ENCODE measurements at places on chromosomes 11 and 22.

- no peak for DNase-seq
Observed at GRCh38 chr11:114152785-114153184, 93.3 kb downstream of the ZBTB16 start.

DNA sequence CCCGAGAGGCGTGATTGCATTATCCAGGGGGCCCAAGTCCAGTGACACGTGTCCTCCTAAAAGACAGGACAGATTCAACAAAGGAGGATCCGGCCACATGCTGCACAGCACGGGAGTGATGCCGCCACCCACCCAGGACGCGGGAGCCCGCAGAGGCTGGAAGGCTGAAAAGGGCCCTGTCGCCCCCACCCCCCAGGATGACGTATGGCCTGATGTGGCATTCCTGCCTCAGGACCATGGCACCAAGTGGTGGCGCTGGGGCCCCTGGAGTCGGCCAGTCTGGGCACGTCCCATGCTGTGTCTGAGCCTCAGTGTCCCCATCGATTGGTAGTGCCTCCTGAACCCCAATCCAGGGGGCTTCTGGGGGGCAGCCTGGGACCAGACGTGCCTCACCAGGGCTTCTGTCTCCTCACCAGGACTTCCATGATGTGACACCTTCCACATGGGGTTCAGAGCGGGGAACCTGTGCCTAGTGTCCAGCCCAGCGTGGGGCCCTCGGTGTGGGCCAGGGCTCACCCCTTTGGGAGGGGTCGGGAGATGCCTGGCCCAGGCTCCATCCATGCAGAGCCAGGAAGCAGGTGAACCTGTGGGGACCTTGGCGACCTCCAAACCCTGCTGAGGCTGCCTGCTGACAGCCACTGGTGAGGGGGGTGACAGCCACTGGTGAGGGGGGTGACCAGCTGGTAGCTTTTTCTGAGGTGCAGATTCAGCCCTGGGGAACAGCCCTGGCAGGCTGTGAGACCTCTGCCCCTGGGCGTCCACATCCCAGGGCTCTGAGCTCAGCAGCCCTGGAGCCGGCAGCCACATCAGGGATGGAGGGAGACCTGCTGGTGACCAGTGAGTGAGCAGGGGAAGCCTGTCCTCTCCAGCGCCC is 75.3 kb downstream of the KCNQ1 start:
- DNase-seq: no peak

GRCh38 chr11:118596224-118597146 is 10.9 kb upstream of the PHLDB1 start:
- no peak for DNase-seq

DNA sequence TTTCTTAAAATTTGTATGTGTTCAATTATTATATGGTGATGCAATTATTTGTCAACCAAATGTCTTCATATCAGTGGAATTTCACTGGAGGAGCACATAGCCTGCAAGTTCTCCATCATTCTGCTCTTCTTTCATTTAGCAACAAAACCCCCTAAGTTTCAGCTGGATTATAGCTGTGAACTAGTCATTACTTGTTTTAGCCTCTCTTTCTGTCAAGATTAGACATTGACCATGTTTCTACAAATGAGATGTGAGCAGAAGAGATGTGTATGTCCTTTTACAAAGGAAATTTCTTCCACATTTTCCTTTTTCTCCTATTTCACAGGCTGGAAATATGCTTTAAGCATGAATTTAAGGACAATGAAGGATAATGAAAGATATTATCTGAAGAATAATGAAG is 9.2 kb upstream of the NOX4 start:
- no peak for DNase-seq

DNA sequence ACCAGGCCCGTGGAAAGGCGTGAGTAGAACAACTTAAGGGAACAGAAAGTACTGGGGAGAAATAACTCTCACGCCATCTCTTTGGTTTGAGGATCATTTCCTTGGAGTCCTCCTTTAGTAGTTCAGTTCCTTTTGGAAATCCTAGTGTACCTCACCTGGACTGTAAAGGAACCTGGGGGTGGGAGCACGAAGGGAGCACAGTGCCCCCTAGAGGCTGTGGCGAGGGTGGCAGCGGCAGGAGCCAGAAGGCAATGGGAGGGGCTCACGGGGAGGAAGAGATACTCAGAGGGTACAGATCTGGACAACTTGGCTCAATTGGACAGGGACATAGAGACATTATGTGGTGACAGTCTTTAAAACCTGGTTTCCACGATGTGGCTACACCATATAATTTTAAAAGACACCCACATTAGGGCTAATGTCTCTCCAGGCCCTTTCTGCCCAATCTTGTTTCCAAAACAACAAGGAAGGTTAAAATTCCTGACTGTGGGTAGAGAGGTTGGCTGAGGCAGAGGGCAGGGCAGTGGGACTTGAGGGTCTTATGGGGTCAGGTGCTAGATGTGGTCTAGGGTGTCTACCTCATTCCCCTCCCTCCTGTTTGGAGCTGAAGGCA is 87.0 kb downstream of the CSNK2A3 start:
- DNase-seq: peak; percentile 4

GRCh38 chr22:30885591-30885990 is 83.0 kb downstream of the MORC2 start:
- no peak for DNase-seq

DNA sequence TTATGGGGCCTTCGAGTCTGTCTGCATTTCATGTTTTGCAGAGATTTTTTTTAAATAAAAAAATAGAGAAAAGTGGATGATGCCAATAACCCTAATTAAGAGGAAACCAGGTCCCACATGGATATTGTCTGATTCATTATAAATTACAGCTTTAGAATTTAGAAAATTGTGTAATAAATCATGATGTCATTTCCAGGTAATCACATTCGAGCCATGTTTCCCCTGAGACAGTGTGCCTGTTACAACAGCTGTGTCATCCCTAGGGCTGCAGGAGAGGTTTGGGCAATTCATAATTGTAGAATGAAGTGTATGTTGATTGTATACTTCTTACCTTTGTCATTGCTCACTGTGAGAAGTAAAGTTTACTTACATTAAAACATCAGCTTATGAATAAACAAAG is 38.3 kb downstream of the NCAM1 start:
- DNase-seq: no peak

DNA sequence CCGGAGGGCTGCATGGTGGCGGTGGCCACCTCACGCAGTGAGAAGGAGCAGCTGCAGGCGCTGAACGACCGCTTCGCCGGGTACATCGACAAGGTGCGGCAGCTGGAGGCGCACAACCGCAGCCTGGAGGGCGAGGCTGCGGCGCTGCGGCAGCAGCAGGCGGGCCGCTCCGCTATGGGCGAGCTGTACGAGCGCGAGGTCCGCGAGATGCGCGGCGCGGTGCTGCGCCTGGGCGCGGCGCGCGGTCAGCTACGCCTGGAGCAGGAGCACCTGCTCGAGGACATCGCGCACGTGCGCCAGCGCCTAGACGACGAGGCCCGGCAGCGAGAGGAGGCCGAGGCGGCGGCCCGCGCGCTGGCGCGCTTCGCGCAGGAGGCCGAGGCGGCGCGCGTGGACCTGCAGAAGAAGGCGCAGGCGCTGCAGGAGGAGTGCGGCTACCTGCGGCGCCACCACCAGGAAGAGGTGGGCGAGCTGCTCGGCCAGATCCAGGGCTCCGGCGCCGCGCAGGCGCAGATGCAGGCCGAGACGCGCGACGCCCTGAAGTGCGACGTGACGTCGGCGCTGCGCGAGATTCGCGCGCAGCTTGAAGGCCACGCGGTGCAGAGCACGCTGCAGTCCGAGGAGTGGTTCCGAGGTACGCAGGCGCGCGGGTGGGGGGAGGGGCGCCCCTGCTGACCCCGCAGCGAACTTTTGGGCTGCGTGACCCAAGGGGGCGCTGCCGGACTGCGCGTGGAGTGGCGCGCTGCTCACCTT is 670 bp downstream of the NEFH start:
- peak; percentile 63 for DNase-seq

DNA sequence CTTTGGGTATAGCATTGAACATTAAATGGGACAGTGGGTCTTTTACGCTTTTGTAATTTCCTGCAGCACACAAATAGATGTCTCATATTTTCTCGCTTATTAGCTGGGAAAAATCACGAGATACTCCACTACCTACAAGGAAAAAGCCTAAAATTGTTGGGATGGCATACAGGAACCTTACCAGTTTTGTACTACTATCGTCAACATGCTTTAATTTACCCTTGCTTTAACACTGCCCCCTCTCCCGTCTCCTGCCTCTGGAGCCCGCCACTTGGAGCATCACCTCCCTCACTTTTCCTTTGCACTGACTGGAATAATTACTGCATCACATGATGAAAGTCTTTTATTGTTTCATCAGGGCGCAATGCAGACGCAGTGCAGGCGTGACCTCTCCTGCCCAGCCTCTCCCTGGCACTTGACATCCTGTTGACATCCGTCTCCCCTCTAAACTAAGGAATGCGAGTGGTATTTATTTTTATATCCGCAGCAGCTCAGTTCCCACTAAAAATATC is 1.0 kb upstream of the FNBP4 start:
- DNase-seq: peak; percentile 30

DNA sequence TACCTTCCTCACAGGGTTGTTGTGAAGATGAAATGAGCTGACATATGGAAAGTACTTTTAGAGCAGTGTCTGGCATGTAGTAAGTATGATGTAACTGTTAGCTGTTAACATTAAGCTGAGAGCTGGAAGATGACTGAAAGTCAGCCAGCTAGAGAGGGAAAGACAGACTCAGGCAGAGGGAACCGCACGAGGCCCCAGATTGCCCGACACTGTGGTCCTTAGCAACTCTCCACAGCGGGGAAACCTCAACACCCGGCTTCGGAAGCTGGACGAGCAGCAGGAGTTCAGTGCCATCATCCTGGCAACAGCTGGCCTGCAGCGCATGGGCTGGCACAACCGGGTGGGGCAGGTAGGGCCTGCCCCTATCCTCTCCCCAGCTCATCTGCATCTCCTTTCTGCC is 6.5 kb downstream of the HMBS start:
- no peak for DNase-seq

GRCh38 chr22:19959043-19959586 is 17.5 kb upstream of the TXNRD2 start:
- no peak for DNase-seq

GRCh38 chr22:40721266-40721665 is 42.0 kb downstream of the MCHR1 start:
- no peak for DNase-seq

GRCh38 chr11:123261345-123262106 is 66.5 kb upstream of the CLMP start:
- DNase-seq: peak; percentile 56

- no peak for DNase-seq
Observed at GRCh38 chr11:120199613-120200012, 11.2 kb upstream of the OAF start.

DNA sequence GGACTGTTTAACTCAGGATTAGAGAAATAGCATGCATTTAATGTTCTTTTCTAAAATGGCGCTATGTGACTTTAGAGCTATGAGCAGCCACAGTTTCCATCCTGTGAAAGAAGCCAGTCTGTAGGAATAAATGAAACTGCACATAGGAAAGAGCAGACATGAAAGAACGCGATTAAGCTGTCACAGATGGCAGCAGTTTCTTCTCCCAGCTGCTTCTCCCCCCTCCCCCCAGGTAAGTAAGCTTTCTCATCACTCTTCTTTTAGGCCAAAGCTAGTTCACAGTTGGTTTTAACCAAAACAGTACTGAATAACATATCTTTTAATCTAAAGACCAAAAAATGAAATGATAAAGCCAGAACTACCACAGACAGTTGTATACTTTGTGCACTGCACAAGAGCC is 266.4 kb downstream of the KCNA4 start:
- no peak for DNase-seq

DNA sequence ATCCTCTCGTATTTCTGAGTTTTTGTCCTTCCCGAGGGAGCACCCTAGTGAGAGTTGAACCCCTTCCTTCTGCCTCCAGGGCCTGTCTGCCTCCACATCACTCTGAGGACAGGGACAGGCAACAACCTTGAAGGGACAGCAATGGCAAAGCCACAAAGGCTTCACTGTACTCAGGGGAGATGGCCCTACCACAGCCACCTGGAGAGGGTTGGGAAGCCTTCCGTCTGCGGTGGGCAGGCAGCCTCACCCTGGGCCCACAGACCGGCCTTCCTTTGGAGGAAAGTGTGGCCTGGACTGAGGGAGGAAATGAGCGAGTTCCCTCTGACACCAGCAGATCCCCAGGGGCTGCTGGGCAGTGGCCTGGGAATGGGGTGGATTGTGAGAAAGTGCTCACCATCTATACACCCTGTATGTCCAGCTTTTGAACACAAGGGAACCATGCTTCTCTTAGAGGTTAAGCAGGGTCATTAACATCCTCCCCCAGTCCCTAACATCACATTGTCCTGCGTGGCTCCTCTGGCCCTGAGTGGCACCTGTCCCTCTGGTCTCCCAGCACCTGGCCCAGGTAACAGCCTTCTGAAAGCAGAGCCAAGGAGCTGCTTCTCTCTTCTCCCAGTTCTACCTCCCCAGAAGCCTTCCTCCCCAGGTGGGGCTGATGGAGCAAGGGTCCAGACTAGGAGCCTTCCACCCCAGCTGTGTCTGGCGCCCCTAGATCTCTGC is 6.8 kb downstream of the SLC35C1 start:
- DNase-seq: no peak

GRCh38 chr11:130528298-130529261 is 80.1 kb downstream of the ADAMTS15 start:
- DNase-seq: no peak

- DNase-seq: no peak
Observed at GRCh38 chr11:64713016-64713707, 9.8 kb downstream of the NRXN2 start.

DNA sequence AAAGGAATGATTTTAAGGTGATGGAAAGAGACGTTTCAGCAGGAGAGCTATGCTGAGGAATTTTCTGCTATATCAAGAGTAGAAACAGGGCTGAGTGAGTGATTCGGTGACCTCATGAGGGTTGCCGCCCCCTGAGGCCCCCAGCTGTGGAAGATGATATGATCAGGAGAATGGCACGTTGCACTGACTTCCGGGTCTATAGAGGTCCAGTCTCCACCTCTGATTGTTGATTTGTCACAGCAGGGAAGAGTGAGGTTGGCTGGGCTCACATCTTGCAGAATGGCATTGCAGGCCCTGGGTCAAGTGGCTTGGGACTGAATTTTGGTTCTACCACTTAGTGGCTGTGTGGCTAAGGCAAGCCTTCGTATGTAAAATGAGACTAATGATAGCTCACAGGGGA is 205.1 kb downstream of the SNX19 start:
- DNase-seq: no peak

- peak; percentile 63 for DNase-seq
Observed at GRCh38 chr11:127003260-127003981, 2.9 kb upstream of the KIRREL3 start.

Data from anterior cingulate cortex (tissue), 58 donors.